HepG2 (cell line): ENCODE measurements at places on chromosomes 5 and 9.

DNA sequence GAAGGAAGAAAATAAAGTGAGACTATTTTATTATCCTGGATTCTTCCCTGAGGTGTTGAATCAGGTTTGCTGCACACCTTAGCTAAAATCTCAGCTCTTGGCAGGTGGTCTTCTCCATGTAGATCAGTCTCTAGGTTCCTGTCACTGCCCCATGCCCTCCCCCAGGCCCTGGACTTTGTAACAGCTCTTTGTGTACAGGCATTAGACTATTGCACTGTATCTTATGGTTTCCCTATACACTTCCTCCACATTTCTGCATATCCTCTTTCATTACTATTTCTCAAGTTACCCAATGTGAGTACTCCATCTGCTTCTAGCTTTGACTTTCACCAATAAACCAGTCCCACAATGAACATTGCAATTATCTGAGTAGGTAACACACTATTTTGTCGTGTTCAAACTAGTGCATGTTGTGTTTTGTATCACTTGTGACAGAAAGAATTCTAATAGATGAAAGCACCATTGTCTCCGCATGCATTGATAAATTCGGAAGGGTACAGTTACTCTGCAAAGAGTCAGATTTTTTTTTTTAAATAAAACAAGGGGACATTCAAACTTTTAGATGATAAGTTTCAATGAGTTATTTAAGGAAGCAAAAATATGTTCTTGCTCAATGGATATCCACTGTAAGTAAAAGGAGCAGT lies 1348.7 kb upstream of the C9orf72 start:
- no peak for DNase-seq

GRCh38 chr5:9105851-9106250 lies 440.0 kb downstream of the SEMA5A start:
- DNase-seq, result no peak

GRCh38 chr9:80522465-80522864 lies 950.7 kb downstream of the TLE4 start:
- DNase-seq, result no peak

GRCh38 chr9:87618931-87619330 lies 107.0 kb upstream of the CTSL start:
- DNase-seq, result no peak

- no peak for DNase-seq
Measured at GRCh38 chr5:80930940-80931339, 29.2 kb upstream of the RASGRF2 start.

- DNase-seq, result no peak
Measured at GRCh38 chr9:89109666-89110065, 69.0 kb downstream of the SHC3 start.

GRCh38 chr5:121726991-121727390 lies 124.7 kb upstream of the FTMT start:
- no peak for DNase-seq

DNA sequence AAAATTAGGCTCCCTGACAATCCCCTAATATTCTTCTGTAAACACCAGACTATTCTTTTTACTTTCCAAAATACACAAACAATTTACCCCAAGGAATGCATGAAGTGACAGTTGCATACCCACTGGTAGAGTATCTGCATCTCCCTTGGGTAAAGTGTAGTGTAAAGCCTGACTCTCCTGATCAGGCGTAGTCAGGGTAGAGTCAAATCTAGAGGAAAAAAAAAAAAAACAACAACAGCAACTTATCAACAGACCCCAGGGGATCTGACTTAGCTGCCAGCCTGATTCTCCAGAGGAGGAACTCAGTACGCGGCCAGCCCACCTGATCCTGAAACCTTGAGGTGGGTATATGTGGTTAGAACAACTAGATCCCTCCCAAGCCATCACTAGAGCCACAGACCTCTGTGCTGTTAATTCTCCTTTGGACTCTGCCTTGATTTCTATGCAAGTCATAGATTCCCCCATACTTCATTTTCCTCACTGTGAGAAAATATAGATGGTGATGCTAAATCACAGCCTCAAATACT lies 61.0 kb downstream of the ZNF608 start:
- no peak for DNase-seq

- no peak for DNase-seq
Measured at GRCh38 chr9:122342323-122343050, 28.3 kb upstream of the PTGS1 start.

DNA sequence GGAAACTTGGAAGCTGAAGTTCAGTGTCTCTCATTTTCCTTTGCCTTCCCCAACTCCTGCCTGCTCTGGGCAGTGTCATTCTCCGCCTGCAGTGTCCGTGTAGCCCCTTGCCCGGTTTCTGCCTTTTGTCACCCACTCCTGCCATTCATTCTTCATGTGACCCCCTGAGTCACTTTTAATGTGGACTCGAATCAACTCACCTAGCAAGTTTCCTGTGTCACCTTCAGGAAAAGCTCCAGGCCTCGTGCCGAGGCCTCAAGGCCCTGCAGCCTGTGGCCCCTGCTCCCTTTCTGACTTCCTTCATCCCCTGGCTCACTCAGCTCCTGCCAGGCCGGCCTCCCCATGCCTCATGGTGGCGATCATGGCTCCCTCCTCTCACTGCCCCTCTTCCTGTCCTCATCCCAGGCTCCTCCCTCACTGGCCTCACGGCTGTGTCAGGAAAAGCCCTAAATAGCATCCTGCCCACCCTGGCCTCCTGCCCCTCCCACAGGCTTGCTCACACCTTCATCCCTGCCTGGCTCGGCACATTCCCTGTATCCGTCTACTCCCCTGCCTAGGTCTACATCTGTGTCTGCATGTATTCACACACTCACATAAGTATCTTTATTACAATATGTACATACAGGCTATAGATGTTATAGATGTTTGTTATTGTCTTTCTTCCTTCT lies 294.9 kb downstream of the MED10 start:
- DNase-seq, result no peak

DNA sequence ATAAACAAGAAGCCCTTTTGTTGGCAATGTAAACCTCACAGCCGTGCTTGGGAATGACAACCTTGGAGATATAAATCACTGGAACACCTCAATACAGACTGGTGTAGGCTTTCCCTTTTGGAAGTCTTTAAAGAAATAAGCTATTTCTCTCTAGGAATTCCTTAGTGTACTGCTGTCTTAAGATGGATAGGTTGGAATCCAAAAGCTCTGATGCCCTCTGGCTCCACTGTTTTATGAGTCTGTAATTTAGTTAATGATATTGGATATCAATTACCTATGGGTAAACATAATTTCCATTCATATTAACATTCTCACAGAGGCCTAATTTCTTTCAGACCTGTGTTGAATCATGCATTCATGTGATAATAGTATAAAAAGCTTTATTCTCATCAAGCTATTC lies 435.9 kb upstream of the MPDZ start:
- DNase-seq, result no peak

DNA sequence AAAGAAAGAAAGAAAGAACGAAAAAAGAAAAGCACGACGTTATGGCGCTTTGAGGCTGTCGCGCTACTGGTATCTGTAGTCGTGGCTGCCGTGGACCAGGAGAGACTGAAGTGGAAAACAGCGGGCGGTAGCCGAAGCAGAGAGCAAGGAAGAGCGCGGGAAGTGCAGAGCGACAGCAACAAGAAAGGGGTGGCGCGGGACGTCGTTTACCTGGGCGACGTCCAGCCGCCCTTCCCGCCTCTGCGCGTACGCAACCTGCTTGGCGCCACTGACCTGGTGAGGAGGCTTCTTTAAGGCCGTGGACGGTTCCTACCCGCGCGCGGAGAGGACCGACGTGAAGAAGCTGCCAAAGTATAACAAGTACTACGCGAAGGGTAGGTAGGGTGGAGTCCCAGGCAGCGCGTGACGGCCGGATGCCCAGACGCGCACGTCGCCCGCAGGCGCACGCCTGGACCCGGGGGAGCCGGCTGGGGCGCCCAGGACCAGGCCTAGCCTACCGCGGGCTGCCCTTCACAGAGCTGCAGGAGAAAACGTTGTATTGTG lies 15.4 kb downstream of the CCL28 start:
- DNase-seq, result no peak

DNA sequence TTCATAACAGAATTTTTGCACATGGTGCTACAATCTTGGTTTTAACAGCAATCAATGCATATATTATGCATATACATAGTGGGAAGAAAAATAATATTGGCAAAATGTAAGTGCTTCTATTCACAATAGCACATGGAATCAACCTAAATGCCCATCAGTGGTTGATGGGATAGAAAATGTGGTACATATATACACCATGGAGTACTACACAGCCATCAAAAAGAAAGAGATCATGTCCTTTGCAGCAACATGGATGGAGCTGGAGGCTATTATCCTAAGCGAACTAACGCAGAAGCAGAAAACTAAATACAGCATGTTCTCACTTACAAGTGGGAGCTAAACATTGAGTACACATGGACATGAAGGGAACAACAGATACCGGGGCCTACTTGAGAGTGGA lies 37.2 kb upstream of the TLX3 start:
- DNase-seq, result no peak

DNA sequence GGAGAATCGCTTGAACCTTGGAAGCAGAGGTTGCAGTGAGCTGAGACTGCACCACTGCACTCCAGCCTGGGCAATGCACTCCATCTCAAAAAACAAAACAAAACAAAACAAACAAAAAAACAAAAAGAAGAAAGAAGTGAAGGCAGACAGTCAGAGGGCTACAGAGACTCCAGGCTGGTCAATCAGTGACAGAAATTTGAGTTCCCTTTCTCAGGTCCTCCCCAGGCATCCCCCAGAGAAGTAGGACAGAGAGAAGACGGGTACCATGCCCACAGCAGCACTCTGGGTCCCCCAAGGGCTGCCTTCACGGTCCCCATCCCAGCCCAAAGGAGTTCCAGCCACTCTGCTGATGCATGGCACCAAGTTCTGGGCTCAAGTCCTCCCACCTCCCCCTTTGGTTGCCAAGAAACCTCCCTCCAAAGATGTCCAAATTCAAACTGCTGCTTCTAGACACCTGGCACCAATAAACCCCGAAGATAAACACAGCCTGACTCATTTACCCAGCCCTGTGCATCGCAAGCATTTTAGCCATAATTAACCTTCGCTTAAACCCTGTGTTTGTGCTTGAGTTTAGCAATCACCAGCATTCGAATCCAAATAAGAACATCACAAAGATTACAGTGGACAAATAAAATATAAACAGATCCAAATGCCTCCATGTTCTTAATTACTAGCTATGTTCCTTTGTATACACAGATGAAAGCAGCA lies 24.0 kb downstream of the SEMA4D start:
- DNase-seq, result no peak

- DNase-seq, result peak; percentile 72
Measured at GRCh38 chr9:20781092-20781491, 97.0 kb downstream of the FOCAD start.

GRCh38 chr5:82074950-82075349 lies 103.1 kb downstream of the ATG10 start:
- DNase-seq, result no peak

DNA sequence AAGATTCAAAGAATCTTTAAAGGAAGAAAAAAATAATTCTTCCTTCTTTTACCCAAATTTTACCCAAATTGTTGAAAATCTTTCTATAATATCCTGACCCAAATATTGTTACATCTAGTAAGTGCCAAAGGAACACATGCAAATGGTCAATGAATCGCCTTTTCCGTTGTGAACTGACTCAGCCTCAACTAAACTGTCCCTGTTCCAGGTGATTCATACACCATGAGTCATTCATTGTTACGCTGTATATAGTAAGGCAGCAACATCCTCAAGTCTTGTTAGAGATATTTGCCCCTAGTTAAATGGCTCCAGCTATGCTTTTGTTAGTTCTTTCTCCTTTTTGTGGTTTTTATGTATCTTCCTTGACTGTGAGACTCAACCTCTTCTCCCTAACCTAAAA lies 9.7 kb downstream of the PTGER4 start:
- peak; percentile 33 for DNase-seq

DNA sequence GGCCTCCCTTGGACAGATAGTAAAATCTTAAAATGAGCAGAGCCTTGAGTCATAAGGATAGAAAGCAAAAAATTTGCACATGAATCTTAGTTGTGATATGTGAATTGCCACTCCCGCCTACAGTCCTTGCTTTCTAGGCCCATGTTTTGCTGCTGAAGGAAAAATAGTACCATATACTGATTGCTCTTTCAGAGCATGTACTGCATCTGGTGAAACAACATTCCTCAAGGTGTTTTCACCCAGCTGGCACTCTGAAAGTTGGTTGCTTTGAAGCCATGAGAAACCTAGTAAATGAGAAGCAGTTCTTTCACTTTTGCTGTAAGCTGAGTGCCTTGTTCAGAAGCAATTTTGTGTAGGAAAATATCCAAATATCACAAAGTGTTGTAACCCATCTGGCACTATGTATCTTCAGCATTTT lies 10.3 kb downstream of the CDC37L1 start:
- no peak for DNase-seq

GRCh38 chr5:180204276-180204819 lies 4.7 kb downstream of the RASGEF1C start:
- no peak for DNase-seq

GRCh38 chr5:7208938-7209337 lies 187.0 kb upstream of the ADCY2 start:
- no peak for DNase-seq

DNA sequence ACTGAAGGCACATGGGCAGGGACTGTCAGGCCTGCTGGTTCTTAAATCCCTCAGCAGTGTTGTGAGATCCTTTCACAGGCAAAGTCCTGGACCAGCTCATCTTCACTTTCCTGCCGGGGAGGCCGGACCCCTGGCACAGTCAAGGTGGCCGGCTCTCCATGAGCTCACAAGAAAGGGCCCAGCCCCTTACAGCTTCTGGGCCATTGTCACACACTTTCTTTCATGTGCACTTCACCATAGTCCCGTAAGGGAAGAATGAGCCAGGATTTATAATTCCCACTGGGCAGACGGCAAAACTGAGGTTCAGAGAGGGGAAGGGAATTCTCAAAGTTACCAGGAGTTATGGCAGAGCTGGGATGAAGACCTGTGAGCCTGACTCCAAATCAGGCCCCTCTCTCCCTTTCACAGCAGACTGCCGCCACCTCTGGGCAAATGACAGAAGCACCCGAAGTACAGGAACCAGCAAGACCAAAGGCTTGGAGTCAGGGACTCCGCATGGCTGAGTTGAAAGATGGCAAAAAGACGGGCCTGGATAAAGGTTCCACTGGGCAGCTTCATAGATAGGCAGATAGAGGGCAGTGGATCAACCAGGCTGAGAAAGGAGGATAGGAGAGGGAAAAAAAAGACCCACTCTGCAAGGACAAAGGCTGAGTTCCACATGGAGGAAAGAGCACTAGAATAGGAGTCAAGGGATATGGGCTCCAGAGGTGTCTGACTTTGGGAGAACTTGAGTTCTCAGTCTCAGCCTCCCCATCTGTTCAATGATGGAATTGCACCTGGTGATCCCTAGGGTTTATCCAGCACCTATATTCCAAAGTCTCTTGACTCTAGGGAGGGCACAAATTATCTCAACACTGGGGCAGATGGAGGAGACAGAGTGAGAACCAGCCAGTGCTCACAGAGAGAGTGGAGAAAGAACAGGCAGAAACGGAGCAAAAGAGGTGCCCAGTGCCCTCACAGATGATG lies 128.7 kb downstream of the PAX5 start:
- peak; percentile 12 for DNase-seq

- no peak for DNase-seq
Measured at GRCh38 chr9:81473708-81474107, 215.6 kb downstream of the TLE1 start.
